ENCODE measurements at places on chromosomes 5 and 9. TPM values are rescaled to one million over a fixed set of nuclear protein-coding genes. Genes with fewer than 3 reads are reported as not detected.

ADAMTSL1 gene
- total RNA-seq, result not detected

GPR107 gene
- total RNA-seq, result 17.7 TPM

GRCh38 chr9:131227959-131228460 is 48.3 kb downstream of the FAM78A start:
- DNase-seq, result no peak

GRCh38 chr5:172438319-172438668 is 16.0 kb downstream of the SH3PXD2B start:
- DNase-seq, result no peak

DNA sequence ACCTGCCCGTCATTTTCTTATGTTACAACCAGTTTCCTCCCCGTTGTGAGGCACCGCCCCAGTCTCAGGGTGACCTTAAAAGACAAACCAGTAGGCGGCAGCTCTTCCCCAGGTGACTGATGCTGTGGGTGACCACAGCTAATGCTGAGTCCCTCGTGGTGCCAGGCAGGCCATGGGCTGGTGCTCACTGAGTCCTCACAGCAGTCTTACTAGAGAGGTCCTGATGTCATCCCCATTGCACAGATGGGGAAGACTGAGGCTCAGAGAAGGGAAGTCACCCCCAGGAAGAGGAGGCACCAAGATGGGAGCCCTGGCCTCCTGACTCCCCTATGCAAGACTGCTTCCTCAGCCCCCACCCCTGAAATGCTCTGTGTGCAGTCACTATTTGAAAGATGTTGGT is 978 bp downstream of the CFAP157 start:
- DNase-seq, result no peak

- DNase-seq, result no peak
Measured at GRCh38 chr5:136034984-136035383, 6.2 kb downstream of the TGFBI start.
